ENCODE measurements at places on chromosomes 3 and 15. TPM values are rescaled to one million over a fixed set of nuclear protein-coding genes. Genes with fewer than 3 reads are reported as not detected.
A peak's percentile ranks its signal among the peaks of the same experiment; 100 is the strongest.

Gene ECE2
- total RNA-seq = not detected

Gene STARD5
- 2.2 TPM for total RNA-seq

Gene CFAP161
- 0.65 TPM for total RNA-seq

Gene ALCAM
- 138 TPM for total RNA-seq

Gene CAMP
- total RNA-seq = not detected

Gene CPNE4
- total RNA-seq = not detected

Gene TRH
- total RNA-seq = not detected

Gene RAB5A
- 66.9 TPM for total RNA-seq

Gene PPP1R14D
- total RNA-seq = not detected

Gene LTK
- 0.21 TPM for total RNA-seq

Gene CILP
- not detected for total RNA-seq

Gene KCNH8
- total RNA-seq = not detected

Gene KPNA4
- total RNA-seq = 80.7 TPM

DNA sequence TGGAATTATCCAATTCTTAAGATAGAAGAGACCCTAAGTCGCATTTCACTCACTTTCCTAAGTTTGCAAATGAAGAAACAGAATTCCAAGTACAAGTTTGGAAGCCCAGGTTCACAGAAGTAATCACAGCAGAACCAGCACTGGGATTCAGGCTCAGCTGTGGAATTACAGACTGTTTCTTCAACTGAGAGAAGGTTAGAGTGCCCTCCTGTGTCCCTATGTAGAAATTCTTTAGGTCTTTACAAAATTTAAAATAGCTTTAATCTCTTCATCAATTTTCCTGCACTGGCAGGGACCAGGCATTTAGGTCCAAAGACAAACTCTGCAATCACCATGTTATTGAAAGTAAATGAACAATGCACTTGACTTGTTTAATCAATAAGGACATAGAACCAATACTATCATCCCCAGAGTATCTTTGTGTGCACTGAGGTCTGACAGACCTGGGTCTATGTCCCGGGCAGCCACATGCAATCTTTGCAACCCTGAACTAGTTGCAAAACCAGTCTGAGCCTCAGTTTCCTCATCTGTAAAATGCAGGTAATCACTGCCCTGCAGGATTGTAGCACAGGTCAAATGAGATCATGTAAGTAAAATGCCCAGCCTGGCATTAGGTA, 96.3 kb upstream of the ZBED2 start:
- peak; percentile 53 for DNase-seq

DNA sequence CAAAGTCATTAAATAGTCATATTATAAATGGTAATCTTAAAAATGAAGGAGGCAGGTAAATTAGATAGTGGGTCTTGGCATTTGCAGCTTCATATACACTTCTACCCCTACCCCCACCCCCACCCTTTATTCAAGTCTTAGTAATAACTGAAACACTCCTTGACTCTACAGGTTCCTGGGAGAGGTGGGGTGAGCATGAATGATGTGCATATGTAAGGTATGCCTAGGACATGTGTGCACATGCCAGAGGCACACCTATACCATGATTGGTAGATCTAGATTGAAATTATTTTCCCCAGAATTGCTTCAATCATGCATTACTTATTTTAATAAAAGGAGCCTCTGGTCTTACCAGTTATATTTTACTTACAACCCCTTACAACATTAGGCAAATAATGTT, 40.1 kb upstream of the PDCD6IP start:
- no peak for DNase-seq

- no peak for DNase-seq
Observed at GRCh38 chr3:122365073-122365472, 18.0 kb downstream of the MIX23 start.

- DNase-seq = no peak
Observed at GRCh38 chr3:8777978-8778267, 8.5 kb upstream of the OXTR start.

GRCh38 chr3:183484431-183485075, 56.1 kb upstream of the MCF2L2 start:
- DNase-seq = no peak

DNA sequence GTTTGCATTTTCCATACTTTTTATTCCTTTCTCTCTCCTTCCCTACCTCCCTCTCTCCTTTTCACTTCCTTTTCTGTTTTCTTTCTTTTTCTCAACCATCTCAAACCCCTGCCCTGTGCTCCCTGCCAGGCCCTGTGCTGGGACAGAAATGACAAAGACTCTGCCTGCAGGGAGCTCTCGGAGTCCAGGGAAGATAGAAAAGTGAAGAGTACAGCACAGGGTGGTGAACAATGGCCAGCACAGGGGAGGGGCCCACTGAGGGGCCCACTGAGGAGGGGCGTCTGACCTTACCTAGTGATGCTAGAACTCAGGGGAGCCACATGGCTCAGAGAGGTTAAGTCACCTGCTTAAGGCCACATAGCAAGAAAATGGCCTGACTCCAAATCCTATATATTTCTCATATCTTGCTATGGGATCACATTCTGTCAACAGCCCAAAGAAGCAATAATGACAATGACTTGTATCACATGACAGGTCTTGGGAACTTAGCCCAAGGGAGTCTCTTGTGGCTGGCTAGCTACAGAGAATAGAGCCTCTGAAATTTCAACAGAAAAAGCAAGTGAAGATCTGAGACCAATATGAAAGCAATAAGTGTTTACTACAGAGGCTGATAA, 44.3 kb upstream of the ATP2B2 start:
- DNase-seq = no peak

GRCh38 chr15:27448986-27449385, 478.0 kb downstream of the GABRG3 start:
- no peak for DNase-seq

DNA sequence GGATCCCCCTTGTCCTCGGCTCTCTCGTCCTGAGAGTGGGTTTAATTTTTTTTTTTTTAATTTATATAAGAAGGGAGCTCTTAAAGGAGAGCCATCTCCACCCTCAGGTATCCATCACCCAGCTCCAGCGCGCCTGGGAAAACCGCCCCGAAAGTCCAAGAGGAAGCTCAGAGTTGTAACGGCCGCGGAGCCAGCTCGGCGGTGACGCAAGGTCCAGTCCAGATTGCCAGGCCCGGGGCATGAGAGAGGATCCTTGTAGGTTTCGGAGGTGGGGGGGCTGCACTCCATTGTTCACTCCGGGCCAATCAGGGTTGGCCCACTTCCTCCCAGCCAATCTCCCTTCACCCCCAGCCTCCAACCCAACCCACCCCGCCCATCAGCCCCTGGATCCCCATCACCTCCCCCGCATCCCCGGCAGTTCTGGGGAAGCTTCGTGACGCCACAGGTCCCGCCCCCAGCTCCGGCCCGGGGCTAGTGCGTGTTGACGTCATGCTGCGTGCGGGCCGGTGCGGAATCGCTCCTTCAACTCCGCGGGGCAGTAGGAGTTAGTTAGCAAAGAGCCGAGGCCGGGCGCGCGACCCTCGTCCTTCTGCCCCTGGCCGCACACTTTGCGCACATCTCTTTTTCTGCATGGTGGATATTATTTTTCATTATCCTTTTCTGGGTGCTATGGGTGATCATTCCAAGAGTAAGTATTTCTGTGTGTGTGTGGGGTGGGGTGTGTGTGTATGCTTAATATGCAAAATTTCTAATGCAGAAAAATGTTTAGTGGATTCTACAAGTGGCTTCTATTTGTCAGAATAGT, at the start of gene ISL2:
Gene ISL2 (plus strand): TSS at position 520 of the 805 bp plus-strand sequence. CDS start 111 bp downstream, at position 631.
- peak; percentile 60 for DNase-seq

GRCh38 chr3:82783194-82783593, 1021.7 kb upstream of the GBE1 start:
- no peak for DNase-seq

DNA sequence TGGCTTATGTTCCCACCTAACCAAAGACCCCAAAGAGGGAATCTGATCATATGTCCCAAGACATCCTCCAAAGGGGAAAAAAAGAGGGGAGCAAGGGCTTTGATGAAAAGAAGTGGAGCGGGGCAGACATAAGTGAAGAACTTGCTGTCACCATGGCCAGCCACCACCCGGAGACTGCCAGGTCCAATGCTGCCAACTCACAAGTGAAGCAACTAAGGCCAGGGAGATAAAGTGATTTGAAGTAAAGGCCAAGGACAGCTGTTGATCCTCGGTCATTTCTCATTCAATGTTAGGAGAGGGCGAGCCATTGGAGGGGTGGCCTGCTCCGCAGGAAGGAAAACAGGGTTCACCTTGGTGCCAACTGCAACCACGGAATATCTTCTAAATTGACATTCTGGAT, 72.6 kb upstream of the C3orf80 start:
- no peak for DNase-seq

DNA sequence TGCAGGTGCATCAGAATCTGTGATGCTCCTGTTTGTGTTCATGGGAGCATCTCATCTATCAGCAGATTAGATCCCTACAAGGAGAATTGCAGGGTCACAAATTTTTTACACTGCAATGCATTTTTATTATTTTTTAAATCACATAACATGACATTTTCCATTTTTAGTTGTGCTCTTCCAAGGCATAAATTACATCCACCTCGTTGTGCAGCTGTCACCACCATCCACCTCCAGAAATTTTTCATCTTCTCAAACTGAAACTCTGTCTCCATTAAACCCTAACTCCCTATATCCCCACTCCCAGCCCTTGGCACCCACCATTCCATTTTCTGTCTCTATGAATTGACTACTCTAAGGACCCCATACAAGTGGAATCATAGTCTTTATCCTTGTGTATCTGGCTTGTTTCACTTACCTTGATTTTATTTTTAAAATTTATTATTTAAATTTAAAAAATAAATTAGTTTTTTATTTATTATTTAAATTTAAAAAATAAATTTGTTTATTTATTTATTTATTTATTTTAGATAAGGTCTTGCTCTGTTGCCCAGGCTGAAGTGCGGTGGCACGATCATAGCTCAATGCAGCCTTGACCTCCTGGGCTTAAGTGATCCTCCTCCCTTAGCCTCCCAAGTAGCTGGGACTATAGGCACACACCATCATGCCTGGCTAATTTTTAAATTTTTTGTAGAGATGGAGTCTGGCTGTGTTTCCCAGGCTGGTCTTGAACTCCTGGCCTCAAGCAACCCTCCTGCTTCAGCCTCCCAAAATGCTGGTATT, 47.7 kb downstream of the FBLN2 start:
- no peak for DNase-seq

GRCh38 chr3:146646261-146646660, 41.1 kb upstream of the PLSCR5 start:
- DNase-seq = no peak

DNA sequence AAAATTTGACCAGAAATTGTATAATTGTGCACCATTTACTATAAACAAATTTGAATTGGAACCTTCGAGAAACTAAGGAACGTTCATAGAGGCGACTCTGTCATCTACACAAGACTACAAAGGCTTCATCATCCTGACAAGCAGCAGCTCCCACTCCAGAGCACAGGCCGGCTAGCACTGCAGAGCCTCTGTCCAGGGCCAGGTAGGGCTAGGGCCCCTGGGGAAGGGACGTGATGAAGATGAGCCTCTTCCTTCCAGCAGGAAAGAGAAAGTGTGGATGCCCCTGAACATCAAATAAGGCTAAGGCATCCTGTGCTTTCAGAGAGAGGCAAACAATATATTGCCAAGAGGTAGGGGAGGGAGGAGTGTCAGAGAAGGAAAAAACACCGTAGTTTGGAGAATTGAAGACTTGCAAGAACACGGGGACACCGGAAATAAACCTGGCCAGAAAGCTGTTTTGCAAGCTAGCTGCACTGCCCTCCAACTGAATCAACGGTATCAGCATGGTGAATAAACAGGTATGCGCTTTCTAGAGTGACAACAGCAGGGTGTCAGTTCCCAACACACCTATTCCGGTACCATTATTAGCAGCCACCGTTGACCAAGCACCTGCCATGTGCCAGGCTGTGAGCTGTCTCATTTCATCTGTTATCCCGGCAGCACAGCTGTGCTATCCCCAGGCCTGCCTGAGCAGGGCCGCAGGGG, 12.4 kb downstream of the XXYLT1 start:
- DNase-seq = peak; percentile 45

DNA sequence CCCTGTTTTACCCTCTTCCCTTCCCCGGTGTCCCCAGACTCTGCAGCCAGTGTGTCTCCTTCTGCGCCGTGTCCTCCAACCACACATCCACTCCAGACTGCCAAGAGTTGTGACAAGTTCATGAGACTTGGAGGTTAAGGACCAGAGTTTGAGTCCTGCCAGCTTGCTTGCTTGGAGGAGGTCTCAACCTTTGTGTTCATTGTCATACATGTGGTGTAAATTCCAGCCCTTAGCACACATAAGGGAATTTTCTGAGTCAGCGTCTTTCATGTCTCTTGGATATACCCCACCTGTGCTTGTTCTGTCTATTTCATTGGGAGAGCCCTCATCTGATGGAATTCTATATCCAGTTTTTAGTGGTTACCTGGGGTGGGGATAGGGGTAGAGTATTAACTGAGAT, 13.3 kb downstream of the CORO2B start:
- no peak for DNase-seq

DNA sequence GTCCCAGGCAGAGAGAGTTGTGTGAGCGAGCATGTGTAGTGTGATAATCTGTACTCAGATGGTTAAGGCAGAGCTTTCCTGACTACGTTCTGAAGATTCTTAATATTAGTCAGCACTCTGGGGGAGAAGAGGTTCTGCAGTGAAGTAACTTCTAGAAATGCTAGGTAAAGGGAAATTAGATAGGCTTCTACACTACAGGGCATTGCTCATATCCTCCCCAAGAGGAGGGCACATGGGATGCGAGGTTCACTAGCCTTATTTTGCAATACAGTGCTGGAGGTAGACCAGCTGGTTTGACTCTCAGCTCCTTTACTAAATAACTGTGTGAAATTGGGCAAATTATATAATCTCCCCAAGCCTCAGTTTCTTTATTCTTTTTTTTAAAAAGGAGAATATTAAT, 300.3 kb upstream of the PDZRN3 start:
- no peak for DNase-seq

DNA sequence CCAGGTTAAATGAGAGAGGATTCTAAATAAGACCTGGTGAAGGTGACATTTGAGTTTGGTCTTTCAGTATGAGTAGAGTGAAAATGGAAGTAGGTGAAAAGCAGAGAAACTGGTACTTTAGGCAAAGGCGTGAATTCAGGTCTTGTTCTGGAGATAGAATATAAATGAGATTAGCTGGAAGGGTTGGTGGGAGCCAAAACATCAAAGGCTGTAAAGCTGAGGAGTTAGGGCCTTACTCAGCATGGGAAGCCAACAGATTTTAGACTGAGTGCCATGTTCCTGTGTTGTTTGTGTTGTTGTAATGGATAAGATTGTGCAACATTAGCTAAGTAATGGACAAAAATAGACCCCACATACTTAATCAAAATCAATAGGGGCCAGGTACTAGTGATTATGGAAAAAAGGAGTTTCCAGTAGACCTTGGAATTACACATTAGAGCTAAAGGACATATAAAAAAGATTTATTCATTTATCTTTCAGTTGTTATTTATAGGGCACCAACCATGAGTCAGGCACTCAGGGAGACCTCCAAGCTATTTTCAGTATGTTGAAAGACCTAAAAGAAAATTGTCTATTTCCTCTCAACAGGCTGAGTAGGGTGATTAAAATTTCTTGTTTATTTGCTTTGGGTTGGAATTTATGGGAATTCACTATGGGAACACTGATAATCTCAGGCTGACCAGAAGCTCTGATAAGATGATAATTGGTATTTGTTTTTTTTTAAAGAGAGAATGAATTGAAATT, 20.8 kb downstream of the ARL14 start:
- peak; percentile 63 for DNase-seq

- no peak for DNase-seq
Observed at GRCh38 chr3:56154297-56154696, 314.0 kb downstream of the ERC2 start.

All from endothelial cell of umbilical vein (primary cell).